Naive thymus-derived CD4-positive, alpha-beta T cell (primary cell): ENCODE measurements at places on chromosomes 2 and 18. TPM values are rescaled to one million over a fixed set of nuclear protein-coding genes. Genes with fewer than 3 reads are reported as not detected.

GRCh38 chr2:3659447-3660432 lies 1.7 kb downstream of the ALLC start:
- no peak for DNase-seq

DUSP2 gene
- 234 TPM for total RNA-seq

GRCh38 chr18:79910563-79911343 lies 40.7 kb downstream of the SLC66A2 start:
- no peak for DNase-seq

DNA sequence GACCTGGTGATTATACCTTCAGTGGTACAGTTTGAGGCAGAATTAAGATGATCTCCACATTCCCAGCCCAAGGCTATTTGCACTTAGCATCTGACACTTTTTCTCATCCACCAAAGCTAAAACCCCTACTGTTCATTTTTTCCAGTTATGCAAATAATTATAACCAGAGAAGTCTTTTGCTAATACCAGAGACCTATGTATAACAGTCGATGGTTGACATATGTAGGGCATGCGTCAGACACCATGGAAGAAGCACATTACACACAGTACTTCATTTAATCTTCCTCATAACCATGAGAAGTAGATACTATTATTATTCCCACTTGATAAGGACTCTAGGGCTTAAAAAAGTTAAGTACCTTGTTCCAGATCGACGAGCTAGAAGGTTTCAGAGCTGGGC lies 36.5 kb downstream of the AP1S3 start:
- DNase-seq = no peak

DNA sequence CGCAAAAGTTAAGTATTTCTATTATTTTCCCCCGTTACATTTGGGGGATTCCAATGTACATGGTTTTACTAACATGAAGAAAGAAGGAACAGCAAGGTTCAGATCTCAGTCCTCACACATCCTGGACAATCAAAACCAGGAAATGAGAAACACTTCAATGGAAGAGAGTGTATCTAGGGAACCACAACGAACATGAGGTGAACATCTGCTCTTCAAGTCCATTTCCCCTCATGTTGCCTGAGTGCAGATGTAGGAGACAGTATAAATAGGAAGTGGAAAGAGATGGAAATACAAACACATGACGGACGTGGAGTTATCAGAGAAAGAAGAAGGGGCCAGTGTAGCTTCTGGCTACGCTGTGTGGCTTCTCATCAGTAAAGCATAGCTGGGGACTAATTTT lies 52.6 kb downstream of the CHN1 start:
- DNase-seq = no peak

DNA sequence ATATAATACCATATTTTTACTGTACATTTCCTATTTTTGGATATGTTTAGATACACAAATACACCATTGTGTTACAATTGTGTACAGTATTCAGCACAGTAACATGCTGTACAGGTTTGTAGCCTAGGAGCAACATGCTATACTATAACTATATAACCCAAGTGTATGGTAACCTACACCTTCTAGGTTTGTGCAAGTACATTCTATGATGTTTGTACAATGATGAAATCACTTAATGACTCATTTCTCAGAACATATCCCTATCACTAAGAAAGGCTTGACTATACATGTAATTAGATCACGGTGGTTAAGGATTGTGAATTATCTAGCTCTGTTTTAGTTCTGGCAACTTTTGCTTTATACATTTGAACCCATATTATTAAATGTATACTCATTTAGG lies 31.3 kb downstream of the NPHP1 start:
- DNase-seq = no peak

GRCh38 chr2:72263776-72264060 lies 116.1 kb upstream of the CYP26B1 start:
- DNase-seq = no peak

- DNase-seq = no peak
Observed at GRCh38 chr2:161122772-161123530, 37.3 kb upstream of the TANK start.
